NCI-H524 treated with DMSO at 0.1 percent for 48 hours (cell line): ENCODE measurements at places on chromosomes 1 and 21.

GRCh38 chr1:65490231-65491009 is 70.0 kb downstream of the LEPR start:
- no peak for DNase-seq

DNA sequence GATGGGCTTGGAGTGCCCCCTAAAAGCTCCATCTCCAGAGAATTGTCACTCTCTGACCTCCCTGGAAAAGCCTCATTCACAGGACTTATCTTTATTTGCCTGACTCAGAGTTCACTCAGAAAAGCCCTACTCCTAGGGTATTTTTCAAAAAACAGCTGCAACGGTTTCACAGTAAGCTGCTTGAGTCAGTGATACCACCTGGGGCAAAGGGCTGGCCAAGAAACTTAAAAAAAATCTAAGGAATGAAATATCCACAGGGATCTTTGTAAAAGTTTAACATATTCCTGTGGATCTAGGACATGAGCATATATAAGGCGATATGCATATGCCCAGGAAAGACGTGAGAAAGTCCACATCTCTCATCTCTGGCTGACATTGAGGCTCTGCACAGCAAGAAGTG is 33.8 kb upstream of the TSPAN2 start:
- DNase-seq, result no peak

DNA sequence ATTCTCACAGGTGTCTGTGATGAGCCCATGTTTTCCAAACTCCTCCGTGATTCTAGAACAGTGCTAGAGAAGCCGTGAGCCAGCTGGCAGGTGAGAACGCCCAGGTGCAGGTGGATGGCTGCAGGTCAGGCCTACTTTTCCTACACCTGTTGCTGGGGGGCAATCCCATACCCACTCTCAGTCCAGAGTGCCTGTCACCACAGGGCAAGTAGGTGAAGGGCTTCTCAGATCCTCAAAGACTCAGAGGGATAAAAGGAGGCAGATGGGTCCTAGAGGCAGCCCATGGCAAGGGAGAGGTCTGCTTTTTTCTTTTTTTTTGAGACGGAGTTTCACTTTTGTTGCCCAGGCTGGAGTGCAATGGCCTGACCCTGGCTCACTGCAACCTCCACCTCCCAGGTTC is 50.7 kb upstream of the H6PD start:
- no peak for DNase-seq

- DNase-seq, result no peak
Observed at GRCh38 chr1:50368179-50369007, 54.9 kb downstream of the DMRTA2 start.

- DNase-seq, result no peak
Observed at GRCh38 chr1:205237526-205238484, 10.1 kb downstream of the TMCC2 start.

- no peak for DNase-seq
Observed at GRCh38 chr21:38777015-38777414, 28.7 kb upstream of the ETS2 start.

DNA sequence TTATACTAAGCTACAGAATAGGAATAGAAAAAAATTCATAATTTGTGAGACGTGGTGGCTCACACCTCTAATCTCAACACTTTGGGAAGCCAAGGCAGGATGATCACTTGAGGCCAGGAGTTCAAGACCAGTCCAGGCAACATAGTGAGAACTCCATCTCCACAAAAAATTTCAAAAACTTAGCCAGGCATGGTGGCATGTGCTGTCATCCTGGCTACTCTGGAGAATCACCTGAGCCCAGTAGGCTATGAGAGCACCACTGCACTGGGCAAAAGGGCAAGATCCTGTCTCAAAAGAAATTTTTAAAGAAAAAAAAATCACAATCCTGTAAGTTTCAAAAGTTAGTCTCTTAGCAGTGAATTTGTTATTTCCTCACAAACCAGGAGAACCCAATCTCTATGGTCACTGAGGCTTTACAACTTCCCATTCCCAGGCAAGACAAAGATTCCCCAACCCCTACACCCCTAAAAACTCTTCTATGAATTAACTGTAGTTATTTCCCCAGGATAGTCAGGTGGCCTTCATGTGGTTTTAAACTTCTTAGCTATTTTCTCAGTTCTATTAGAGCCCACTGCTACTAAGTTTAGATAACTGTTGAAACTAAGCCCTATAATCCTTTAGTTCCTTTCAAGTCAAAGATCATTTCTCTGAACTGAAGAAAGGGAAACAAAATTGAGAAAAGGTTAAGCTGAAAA is 74.5 kb downstream of the FOXJ3 start:
- no peak for DNase-seq

DNA sequence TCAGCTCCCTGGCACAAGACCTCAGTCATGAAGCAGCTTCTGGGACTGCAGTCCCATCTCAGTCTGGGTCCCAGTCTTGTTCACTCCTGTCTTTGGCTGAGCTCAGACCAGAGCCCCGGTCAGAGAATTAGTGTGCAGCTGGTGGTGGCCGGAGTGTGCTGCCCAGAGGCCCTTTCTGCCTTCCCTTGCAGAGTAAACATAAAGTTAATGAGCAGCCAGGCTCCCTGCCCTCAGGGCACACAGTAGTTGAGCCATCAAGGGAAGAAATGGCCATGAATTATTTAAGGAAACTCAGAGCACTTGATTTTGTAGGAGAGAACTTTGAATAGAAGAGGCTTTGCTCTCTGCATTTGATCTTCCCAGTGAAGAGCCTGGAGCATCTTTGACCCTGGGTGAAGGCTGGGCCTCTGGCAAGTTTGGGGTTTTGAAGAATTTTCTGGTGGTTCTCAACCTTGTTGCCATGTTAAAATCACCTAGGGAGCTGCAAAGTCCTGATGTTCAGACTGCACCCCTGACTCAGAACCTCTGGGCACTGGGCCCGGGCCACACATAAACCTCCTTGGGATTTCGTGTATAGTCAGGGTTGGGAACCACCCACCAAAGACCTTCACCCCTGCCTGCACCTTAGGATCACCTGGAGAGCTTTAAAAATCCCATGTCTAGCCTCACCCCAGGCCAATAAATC is 26.4 kb upstream of the SELENON start:
- no peak for DNase-seq

- DNase-seq, result no peak
Observed at GRCh38 chr1:11836955-11837766, 10.4 kb downstream of the NPPA start.

- no peak for DNase-seq
Observed at GRCh38 chr21:41928621-41929220, 25.1 kb downstream of the C2CD2 start.

DNA sequence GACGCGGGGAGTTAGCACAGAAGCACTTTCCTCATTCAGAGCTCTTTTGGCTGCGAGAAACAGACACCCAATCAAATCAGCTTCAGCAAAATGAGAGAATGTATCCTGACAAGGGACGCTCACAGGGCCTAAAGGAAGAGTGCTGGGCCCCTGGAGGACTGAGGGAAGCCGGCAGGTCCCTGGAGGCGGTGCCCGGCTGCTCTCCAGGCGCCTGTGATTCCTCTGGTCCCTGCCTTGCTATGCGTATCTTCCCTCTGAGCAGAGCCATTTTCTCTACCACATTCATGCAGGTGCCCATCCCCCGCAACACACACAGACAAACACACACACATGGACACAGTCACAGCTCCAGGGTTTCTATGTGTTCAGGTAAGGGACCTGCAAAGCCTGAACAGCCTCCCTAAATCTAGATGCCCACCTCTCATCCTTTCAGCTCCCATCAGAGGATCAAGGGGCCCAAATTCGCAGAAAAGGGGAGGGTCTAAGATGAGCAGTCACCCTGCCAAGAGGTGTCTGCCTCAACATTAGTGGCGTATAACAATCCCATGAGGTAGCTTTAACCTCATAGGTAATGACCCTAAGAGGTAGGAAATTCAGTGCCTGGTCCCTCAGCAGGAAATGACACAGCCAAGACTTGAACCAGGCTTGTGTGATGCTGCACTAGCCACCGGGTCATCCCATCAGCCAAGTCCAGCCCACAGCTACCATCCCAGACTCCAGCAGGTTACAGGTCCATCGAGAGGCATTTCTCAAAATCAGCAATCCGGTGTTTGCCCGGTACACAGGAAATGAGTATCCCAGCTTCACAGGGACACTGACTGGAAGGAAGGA is 29.0 kb downstream of the PTAFR start:
- no peak for DNase-seq

DNA sequence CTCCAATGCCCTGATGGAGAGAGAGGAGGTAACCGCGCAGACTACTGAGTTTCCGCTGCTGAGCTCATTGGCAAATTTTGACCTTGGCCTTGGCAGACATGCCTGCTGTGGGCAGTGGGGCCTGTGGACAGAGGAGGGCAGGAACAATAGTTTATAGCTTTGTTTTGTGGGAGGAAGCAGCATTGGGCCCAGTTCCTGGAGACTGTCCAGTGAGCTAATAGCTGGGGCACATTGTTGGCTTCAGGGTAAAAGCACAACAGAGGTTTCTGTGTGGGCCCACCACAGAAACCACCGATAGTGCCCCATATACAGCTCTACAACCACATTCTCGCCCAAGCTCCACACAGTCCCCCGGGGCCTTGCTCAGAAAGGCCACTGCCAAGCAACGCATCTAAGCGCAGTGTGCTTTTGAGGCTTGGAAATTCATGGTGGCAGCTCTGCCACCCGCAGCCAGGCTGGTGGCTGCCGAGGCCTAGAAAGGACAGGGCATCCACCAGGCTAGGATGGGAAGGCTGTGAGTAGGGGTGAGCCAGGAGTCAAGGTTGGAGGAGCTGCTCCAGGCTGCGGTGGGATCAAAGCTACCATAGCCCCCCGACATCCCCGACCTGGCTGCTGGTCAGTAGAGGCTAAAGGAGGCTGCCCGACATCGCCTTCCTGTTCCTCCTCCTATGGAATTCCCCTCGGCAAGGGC is 43.2 kb downstream of the NEK2 start:
- no peak for DNase-seq

- no peak for DNase-seq
Observed at GRCh38 chr1:228987286-228987685, 252.0 kb downstream of the RHOU start.

DNA sequence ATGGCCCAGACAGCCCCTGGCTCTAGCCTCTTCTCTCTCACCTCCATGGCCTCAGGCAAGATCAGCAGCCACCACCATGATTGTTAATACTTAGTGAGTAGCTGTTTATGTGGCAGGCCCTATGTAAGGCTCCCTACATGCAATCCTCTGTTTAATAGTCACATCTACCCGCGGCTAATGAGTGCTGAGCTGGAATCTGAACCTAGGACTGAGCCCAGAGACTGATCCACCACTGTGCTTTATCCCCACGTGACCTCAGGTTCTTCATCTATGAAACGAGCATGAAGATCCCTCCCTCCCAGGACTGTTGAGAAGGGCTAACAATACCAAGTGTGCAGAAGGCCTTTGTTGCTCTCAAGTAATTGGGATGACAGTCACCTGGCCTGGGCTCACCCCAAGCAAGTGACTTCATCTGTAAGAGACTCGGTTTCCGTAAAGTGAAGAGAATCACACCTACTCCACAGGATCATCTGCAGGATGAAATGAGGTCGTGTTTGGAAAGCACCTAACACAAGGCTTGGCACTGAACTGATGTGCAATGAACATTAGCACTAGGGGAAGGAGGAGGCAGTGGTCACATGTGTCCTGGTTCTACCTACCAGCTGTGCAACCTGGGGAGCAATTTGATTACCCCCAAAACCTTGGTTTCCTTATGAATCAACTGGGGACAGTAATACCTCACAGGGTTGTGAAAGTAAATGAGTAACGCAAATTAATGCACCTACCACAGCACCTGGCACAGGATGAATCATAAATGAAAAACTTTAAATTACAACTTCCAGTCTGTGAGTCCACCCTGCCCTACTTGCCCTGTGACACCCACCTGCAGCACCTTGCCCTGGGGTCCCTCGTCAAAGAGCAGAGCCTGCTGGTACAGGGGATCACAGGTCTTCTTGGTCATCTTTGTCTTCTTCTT is 37.2 kb downstream of the RIMS3 start:
- no peak for DNase-seq

DNA sequence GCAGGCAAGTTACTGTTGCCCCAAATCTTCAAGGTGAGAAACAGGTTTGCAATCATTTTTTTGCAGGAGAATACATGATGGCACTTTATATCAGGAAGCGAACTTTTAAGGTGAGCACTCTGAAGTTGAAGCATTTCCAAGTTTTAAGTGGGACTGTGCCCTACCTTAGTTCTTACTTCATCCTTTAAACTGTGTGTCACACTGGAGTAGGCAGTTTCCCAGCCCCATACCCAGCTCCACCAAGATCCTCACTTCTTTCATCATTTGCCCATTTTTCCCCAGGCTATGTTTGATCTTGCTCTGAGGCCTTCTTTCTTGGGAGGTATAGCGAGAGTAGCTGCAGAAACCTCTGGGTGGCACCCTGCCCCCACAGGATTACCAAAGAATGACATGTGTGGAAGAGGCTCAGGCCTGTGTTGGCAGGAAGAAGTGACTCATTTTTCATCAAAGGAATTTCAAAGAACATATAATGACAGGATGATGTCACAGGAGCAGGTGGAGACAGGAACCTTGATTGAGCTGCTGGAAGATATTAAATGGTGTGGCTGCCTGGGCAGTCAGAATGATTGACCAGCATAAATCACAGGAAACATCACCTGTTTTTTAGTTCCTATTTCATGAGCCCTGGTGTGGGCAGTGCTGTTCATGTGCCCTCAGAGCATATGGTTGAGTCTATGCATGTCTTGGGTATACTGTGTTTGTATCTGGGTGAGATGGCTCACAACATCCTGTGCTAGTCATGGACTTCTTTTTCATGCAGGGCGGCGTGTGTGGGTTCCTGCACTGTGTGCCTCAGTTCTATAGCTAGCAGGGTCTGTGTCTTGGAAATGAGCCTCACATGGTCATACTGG is 20.8 kb upstream of the MACF1 start:
- no peak for DNase-seq

- no peak for DNase-seq
Observed at GRCh38 chr1:203336097-203336496, 14.8 kb downstream of the FMOD start.

- DNase-seq, result no peak
Observed at GRCh38 chr1:75115654-75116053, 18.5 kb upstream of the LHX8 start.

DNA sequence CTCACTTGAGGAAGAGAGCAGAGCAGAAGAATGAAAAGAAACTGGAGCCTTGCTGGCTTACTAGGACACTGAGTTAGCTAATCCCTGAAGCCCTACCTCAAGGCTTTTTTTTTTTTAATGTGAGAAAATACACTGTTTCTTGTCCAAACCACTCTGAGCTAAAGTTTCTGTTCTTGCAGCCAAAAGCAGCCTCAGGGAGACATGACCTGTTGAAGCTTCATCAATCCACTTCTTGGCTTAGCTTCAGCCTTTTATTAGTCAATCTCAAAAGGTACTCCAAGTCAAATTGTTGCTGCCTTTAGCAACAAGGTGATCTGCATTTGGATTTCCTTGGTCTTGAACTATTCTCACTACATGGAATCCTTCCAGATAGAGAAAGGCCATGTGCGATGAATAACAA is 33.7 kb downstream of the CCDC185 start:
- no peak for DNase-seq

DNA sequence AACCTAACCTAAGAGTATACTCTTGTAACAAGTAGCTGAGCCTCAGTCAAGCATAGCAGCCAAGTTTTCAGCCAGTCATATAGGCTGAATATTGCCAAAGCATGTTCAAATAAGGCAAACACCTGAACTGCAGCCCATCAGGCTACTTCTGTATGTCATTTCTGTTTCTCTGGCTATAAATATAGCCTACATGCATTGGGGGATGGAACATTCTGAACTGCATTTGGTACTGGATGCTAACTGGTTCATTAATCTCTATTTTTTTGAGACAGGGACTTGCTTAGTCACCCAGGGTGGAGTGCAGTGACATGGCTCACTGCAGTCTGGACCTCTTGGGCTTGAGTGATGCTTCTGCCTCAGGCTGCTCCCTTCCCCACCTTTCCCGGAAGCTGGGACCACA is 37.3 kb downstream of the MAST2 start:
- no peak for DNase-seq
